ENCODE measurements at places on chromosomes 5 and 9.

DNA sequence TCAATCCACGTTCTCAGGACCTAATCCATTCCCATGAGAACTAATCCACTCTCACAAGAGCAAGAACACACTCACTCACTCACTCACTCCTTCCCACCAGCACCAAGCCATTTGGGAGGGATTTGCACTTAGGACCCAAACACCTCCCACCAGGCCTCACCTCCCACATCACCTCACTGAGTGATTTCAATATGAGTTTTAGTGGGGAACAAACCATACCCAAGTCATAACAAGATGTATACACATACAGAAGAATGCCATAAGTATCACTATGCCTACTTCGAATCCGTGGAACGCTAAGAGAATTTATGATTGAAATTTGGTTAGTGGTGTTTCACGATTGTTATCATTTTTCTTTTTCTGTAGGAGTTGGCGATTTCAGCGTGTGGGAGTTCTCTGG lies 29.3 kb upstream of the CTSL start:
- no peak for DNase-seq

DNA sequence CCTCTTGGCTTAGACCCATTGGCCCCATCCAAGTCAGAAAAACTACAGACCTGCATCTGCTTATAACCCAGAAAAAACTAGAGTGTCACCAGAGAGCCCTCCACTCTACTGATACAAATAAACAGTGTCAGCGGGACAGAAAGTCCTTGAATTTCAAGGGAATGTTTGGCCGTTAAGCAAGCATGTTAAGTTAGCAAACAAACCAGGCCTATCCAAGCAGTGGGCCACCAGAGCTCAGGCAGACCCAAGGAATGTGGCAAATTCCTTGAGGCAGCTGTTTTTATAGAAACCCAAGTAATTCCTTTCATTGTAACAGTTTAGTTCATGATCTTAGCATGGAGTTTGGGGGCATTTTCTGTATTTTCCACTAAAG lies 70.9 kb downstream of the PRLR start:
- no peak for DNase-seq

- DNase-seq = no peak
Measured at GRCh38 chr5:108637134-108637533, 110.6 kb upstream of the FER start.

DNA sequence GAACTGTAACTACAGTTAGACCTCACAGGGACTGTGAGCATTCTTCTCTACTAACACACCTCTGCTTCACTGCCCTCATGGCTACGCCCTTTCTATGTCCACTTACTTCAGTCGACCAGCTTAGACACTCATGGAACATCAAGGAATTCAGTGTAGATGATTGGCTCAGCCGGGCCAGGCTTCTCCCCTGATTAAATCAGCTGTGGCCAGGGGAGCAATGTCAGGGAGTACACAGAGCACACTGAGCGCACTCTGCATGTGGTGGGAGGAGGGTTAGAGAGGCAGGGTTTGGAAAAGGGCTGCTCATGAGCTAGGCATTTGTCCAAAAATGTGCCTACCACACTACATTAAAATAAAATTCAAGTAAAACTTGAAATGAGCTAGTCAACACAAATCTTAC lies 400.5 kb downstream of the ARRDC3 start:
- no peak for DNase-seq

- no peak for DNase-seq
Measured at GRCh38 chr5:4164167-4164566, 568.5 kb downstream of the IRX1 start.

DNA sequence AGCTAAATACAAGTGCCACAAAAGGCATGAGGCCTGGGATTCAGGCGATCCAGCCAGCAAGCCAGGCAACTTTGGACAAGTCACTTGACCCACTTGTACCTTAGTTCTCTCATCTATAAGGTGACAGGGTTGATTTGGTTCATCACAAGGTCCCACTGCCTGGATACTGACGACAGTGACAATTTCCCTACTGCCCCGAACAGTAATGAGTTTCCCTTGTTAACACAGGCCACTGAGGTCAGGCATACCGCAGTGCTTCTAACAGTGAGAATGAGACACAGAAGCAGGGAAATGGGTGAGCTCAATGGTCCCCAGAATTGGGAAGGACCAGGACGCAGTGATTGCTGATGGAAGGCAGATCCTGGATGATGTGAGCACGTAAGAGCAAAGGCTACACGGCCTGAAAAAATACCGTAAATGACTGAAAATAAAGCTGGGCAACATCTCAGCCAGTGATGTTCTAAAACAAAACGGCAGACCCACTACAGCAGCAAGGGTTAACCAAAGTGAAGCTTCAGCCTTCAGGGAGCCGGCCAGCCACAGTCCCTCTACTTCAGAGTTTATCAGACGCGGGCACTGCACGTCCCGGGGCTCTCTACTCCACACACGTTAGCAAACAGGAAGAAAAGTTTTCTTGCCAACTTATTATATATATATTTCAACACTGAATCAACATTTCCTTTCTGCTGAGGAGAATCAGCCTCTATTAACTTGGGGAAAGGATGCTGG lies 846 bp downstream of the MGAT1 start:
- DNase-seq = no peak

GRCh38 chr5:59137846-59138245 lies 555.0 kb downstream of the RAB3C start:
- no peak for DNase-seq

DNA sequence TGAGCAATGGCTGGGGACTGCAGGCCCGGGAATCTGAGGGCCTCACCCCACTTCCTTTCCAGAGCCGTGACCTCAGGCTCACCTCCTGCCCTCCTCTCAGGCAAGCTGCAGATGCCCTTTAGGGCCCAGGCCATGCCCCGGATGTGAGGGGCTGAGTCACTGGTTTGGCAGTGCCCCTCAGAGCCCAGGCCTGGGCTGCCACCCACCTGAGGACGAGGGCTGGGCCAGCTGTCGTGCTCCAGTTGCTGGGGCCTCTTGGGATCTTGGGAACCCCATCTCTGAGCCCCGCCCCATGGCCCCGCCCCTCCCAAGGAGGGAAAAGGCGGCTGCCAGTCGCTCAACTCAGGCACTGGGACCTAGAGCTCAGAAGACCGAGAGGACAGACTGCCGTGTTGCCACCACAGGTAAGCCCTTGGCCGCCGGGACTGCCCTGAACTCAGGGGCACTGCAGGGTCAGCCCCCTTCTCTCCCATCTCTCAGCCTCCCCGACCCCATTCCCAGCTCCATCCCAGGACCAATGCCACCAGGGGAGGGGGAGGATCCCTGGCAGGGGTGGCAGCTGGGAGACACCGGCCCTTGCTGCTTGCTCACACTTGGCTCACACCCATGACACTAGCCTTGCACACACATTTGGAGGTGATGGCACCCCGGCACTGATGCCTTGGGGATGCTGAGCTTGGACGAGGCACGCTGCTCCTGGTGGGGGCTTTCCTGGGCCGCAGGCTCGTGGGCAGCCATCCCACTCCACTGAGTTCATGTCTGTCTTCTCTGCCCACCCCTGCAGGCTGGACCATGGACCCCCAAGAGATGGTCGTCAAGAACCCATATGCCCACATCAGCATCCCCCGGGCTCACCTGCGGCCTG lies at the start of gene CYSRT1:
TSS of gene CYSRT1 (plus strand) at position 345 of the 865 bp plus-strand sequence. CDS start at position 793, 448 bp downstream.
- DNase-seq = no peak
